ENCODE measurements at places on chromosomes 13 and 19.

DNA sequence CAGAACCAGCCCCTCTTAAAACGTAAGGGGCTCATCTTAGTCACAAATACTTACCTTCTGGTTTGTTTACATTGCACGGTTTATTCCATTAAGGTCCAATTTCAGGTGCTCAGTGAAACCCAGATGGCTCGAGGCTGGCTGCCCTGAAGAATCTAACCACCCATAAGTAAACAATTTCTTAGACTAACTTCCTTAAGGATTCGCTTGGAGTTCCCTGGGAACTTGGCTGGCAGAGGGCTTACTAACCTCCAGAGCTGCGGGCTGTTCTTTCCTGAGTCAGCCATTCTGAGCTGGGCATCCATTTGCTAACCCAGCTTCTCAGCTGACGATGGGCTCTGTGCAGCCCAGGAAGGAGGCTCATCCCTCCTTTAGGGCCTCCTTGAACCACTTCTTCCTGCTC lies 262.1 kb downstream of the FGF9 start:
- DNase-seq: no peak

DNA sequence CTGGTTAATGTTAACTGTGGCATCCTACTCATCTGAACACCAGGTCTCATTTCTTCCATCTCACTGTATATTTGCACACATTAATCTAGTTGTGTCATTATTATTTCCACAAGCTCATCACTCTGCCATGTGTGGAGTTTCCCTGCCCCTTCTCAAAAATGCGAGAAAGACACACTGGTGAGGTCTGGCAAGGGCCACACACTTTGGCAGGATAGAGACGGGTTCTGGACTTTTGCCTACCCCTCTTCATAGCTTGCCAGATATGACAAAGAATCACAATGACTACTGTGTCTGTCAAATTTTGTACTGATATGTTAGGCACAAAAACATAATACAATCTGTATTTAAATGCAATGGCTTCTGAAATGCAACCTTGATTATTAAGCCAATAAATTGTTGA lies 12.9 kb downstream of the GPR12 start:
- DNase-seq: no peak

GRCh38 chr13:65188721-65189120 lies 2041.4 kb downstream of the PCDH9 start:
- DNase-seq: no peak

DNA sequence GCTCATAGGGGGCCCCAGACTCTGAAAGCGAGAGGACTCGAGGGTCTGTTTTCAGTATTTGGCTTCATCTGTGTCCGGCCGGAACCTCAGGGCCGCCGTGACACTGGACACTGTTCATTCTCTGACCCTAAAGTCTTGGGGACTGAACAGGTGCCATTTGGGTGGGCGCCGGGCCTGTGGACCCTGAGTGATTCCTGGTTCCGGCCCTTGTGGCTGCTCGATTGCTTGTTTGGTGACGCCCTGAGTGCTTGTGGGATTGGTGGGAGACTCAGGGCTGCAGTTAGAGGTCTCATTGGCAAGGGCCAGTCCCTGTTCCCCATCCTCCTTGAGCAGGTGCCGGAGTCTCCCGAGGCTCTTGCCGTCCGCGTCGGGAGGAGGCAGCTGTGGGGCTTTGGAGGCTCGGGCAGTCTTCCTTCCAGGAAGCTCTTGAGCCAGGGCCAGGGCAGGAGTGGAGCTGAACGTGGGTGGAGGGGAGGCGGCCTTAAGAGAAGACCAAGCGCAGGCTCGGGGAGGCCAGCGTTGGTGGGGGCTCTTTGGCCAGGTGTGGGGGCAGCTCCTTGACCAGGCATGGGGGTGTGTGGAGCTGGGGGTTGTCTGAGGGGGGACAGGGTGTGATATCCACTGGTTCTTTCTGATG lies 4.7 kb downstream of the PTBP1 start:
- DNase-seq: no peak

- DNase-seq: no peak
These were observed 836 bp upstream of the CDC42EP5 start for GRCh38 chr19:54473892-54474372.

GRCh38 chr13:20024702-20025101 lies 66.2 kb downstream of the ZMYM2 start:
- no peak for DNase-seq

DNA sequence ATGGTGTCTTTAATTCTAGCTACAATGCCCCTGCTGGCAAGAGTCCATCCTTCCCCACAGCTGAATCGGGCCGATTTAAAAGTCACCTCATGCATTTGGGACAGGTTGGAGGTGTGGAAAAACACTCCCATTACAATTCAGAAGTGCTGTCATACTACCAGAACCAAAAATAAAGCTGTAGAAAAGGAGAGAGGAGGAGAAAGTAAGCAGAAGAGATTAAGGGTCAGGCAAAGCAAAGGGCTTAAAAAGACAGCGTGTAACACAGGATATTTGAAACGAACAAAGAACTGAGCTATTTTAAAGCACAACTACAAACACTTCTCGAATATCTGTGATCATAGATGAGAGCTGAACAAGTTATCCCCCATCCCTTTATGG lies 90.4 kb downstream of the FGF14 start:
- DNase-seq: no peak

- no peak for DNase-seq
These were observed 96.3 kb upstream of the SOX1 start for GRCh38 chr13:111970494-111971141.

DNA sequence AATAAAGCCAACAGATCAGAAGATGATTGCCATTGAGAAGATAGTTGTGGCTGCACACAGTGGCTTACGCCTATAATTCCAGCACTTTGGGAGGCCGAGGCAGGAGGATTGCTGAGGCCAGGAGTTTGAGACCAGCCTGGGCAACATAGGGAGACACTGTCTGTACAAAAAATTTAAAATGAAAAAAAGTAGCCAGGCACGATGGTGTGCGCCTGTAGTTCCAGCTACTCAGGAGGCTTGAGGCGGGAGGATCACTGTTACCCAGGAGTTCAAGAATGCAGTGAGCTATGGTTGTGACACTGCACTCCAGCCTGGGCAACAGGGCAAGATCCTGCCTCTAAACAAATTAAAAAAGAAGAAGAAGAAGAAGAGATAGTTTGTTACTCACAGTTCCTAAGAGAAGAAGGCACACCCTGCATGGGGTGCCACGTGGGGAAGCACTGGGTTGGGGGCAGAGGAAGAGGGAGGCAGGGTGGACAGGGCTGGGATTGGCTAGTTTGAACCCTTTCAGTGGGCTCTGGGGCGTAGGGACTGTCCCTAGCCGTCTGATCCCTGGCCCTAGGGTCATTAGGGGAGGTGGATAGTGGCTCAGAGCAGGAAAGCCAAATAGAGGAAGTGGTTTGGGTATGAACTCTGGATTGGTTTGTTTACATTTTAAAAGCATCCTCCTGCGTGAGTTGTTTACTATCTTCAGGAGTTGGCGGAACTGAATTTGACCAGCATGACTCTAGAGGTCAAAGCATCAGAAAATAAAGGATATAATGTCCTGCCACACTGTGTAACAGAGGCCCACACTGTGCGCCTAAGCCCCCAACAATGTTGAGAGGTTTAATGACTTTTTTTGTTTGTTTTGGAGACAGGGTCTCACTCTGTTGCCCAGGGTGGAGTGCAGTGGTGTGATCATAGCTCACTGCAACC lies 60.5 kb upstream of the MEDAG start:
- no peak for DNase-seq

All from stimulated activated CD8-positive, alpha-beta memory T cell treated with anti-CD3 and anti-CD28 coated beads, Interleukin-12 subunit alpha, Interleukin-12 subunit beta, amount 100 ng/mL, for 4 hours (primary cell).